ENCODE measurements at places on chromosomes 5 and 9. TPM values are rescaled to one million over a fixed set of nuclear protein-coding genes. Genes with fewer than 3 reads are reported as not detected.

The AMACR gene
- 14.0 TPM for total RNA-seq

The PRELID2 gene
- 6.7 TPM for total RNA-seq

The PCDHB6 gene
- 0.78 TPM for total RNA-seq

The SLC25A2 gene
- total RNA-seq, result not detected

The AK8 gene
- total RNA-seq, result 1.4 TPM

The SPINK13 gene
- not detected for total RNA-seq

The TAF1L gene
- not detected for total RNA-seq

The ARRDC3 gene
- total RNA-seq, result 8.4 TPM

The ANKRD55 gene
- total RNA-seq, result not detected

The SH3TC2 gene
- total RNA-seq, result 0.23 TPM

The SLC22A4 gene
- 4.9 TPM for total RNA-seq
